A673 (cell line): ENCODE measurements at places on chromosomes 4 and X. TPM values are rescaled to one million over a fixed set of nuclear protein-coding genes. Genes with fewer than 3 reads are reported as not detected.

Gene MGARP
- total RNA-seq = 6.0 and 6.9 TPM in 2 replicates

Gene PPBP
- total RNA-seq = not detected in 2 replicates

Gene RAB33A
- total RNA-seq = 4.8 and 6.2 TPM in 2 replicates

Gene PLRG1
- 116 and 117 TPM in 2 replicates for total RNA-seq

Gene PPP4R3C
- not detected in 2 replicates for total RNA-seq

Gene EPGN
- total RNA-seq = not detected in 2 replicates

Gene ASB11
- total RNA-seq = 0.44 and 0.62 TPM in 2 replicates

Gene DDIT4L
- total RNA-seq = 0.15 and 0.26 TPM in 2 replicates

Gene FGF5
- not detected in 2 replicates for total RNA-seq

Gene ARSJ
- total RNA-seq = 3.8 and 4.6 TPM in 2 replicates

Gene TMEM255A
- 0.56 and 0.79 TPM in 2 replicates for total RNA-seq

Gene ZAR1
- total RNA-seq = 0.28 TPM in 1 of 2 replicates, not detected in the other

Gene LNX1
- total RNA-seq = 0.33 TPM in 1 of 2 replicates, not detected in the other

Gene TAF7L
- 0.70 and 0.88 TPM in 2 replicates for total RNA-seq

Gene GAGE12E
- not detected in 2 replicates for total RNA-seq

Gene SLC16A2
- 17.8 and 24.7 TPM in 2 replicates for total RNA-seq

Gene GRXCR1
- not detected in 2 replicates for total RNA-seq

Gene USP17L15
- total RNA-seq = not detected in 2 replicates

GRCh38 chr4:36141186-36141585 is 103.1 kb downstream of the ARAP2 start:
- no peak for DNase-seq

- DNase-seq = no peak
Measured at GRCh38 chr4:122617597-122618593, 3.0 kb downstream of the IL21 start.

GRCh38 chr4:120777459-120777858 is 145.1 kb downstream of the PRDM5 start:
- DNase-seq = no peak

DNA sequence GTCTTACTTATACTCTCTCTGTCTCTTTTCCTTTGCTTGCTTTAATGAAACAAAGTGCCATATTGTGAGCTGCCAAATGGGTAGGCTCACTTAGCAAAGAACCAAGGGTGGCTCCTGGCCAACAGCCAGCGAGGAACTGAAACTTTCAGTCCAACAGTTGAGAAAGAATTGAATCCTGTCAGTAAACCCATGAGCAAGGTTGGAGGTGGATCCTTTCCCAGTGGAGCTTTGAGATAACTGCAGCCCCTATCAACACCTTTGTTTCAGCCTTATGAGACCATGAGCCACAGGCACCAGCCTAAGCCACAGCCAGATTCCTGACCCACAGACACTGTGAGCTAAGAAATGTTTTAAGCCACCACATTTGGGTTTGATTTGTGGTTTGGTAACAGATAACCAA is 362.2 kb downstream of the PDGFC start:
- no peak for DNase-seq

DNA sequence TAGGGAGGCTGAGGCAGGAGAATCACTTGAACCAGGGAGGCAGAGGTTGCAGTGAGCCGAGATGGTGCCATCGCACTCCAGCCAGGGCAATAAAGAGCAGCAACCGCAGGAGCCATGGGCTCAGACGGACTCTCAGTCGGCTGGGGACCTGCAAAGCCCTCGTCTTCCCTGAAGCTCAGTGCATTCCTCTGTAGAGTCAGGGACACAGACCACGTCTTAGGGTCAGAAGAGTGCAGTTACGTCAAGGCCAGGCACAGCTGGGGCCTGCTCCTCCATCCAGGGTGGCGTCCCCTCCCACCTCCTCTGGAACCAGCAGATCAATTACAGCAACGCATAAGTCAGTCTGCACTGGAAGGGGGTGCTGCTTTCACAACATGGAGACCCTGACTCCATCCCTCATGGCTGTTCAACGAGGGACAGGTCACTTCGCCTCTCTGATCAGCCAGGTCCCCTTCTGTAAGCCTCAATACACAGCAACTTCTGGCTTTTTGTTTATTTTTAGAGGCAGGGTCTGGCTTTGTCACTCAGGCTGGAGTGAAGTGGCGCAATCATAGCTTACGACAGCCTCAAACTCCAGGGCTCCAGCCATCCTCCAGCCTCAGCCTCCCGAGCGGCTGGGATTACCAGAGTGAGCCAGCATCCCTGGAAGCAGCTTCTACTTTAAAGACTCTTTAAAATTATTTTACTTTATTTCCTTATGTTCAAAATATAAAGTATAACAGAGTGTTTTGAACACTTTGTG is 76.4 kb downstream of the ZFYVE28 start:
- DNase-seq = no peak

- DNase-seq = no peak
Measured at GRCh38 chr4:91222014-91222413, 1081.8 kb upstream of the GRID2 start.

DNA sequence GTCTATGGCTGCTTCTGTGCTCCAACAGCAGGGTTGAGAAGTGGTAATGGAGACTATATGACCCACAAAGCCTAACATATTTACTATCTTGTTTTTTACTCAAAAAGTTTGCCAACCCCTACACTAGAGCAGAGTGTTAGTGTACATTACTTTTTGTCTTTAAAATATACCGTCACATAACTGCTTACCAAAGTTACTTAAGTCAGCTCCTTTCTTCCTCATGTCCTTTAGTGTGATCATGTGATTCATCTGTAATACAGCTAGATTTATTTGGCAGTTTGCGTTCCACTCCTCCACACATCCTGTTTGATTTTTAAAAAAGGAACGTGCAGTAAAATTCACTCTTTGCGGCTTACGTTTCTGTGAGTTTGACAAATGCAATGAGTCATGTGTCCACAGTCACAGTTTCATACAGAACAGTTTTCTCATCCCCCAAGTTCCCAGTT is 162.4 kb upstream of the GPRIN3 start:
- DNase-seq = peak; percentile 42

- no peak for DNase-seq
Measured at GRCh38 chr4:176274441-176274840, 5.4 kb upstream of the ASB5 start.

DNA sequence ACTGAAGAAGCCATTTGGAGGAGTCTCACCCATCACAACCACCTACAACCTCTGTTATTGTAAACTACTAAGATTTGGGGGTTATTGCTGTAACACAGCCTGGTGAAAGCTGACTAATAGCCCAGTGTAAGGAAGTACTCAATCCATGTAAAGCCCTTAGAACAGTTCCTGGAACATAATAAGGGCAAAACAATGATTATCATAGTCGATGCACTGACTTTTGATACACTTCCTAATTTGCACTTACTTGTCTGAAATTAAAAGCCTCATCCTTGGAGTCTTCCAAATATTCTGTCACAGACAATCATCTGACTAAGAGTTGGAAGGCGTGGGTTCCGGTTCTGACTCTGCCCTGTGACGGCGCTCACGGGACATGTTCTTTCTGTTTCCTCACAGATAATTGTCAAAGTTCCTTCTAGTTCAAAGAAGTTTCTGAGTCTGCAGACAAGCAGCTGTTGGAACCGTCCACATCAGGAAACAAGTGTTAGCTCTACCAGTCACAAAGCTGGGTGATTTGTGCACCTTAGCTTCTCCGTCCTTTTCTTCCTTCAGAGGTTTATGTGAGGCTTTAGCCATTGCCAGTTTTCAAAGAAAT is 33.4 kb upstream of the RASGEF1B start:
- no peak for DNase-seq

- DNase-seq = no peak
Measured at GRCh38 chrX:76428243-76429130, 977 bp downstream of the MAGEE1 start.

GRCh38 chr4:37431417-37431743 is 186.8 kb downstream of the NWD2 start:
- DNase-seq = no peak

- DNase-seq = no peak
Measured at GRCh38 chrX:152959626-152960025, 34.3 kb downstream of the PNMA5 start.

- DNase-seq = no peak
Measured at GRCh38 chr4:128861856-128862518, 52.5 kb downstream of the JADE1 start.

- DNase-seq = peak; percentile 74
Measured at GRCh38 chrX:115940888-115941332, 229.6 kb upstream of the AGTR2 start.

DNA sequence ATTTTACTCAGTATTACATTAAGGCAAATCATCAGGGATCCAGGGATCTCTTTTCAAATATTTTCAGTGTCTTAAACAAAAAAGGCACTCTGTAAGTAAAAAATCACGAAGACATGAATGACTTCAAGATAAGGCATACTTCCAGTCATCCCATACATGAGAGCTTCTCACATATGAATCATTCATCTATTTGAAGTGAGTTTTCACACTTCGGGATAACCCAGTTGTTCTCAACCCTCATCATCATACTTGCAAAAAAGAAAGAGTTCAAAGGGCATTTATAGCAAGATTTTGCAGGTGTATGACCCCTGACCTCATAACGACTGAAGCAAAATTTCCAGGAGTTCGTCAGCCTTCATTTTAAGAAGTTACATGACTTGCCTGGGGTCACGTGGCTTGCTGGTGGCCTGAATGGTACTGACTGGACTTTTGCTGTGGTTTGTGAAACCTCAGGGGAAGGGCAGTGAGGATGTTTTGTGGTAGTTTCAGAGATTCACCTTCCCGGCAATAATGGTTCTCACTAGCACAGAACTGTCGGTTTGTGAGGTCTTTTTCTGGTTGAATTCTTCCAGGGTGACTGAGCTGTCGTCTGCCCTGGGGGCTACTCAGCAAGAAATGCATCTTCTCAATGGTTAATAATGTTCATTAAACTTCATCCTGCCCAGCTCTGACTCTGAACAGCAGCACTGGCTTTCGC is 115.8 kb upstream of the SHISA3 start:
- no peak for DNase-seq

DNA sequence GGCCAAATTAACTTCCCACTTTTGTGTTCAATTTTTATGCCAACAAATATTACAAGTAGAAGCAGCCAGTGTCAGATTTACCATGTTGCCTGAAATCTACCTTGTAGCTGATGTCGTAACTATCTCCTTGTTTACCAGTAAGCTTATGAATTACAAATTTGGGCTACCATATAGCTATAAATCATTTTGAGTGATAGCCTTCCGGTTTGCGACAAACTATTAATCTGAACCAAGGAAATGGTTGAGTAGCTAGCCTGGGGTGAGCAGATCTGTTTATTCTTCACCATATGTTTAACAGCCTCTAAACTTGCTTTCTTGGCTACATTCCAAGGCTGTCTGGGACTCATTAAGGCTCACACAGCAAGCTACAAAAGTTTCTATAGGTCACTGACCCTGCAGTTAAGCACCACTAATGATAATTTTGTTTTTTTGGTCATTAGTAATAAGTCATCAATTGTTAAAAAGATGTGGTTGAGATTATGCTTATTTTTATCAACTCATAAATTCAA is 218.7 kb upstream of the SPOCK3 start:
- peak; percentile 25 for DNase-seq

GRCh38 chr4:113052379-113052951 is 3.0 kb downstream of the ANK2 start:
- no peak for DNase-seq

- DNase-seq = peak; percentile 25
Measured at GRCh38 chrX:39946822-39947221, 150.9 kb downstream of the BCOR start.

DNA sequence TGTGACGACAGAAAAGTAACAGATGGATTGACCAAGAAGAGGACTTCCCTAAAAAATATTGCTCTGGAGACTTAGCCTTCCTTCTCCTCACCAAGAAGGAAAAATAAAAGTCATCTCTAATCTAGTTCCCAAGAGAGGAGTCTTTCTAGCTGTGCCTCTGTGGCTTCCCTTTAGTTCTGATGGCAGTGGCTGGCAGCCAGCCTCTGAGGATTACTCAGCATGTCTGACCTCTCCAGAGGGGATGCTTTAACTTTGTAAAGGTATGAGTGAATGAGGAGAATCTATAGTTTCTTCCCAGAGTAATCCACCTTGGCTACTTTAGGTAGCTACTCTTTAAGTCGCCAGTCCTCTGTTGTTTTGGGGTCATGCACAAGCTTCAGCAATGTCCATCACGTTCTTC is 163.9 kb upstream of the KIT start:
- DNase-seq = no peak

- DNase-seq = no peak
Measured at GRCh38 chrX:110042496-110042895, 39.6 kb downstream of the TMEM164 start.

GRCh38 chr4:42018451-42018850 is 28.1 kb downstream of the SLC30A9 start:
- DNase-seq = no peak

GRCh38 chr4:16438986-16439385 is 212.7 kb upstream of the TAPT1 start:
- DNase-seq = no peak

DNA sequence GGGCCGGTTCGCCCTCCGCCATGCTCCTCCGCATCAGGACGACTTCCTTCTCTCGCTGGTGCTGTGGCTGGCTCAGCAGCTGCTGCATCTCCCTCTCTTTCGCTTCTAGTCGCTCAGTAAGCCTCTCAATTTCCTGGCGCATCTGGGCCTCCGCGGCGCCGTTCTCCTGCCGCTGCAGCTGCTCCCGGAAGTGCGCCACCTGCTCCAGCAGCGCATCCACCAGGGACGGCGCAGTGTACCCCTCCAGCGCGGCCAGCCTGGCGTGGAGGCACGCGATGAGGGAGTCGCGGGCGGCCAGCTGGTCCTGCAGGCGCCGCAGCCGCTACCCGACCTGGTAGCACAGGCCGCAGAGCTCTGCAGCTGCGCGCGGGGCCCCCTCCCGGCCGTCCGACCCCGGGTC is 97.4 kb upstream of the MED14 start:
- DNase-seq = no peak

DNA sequence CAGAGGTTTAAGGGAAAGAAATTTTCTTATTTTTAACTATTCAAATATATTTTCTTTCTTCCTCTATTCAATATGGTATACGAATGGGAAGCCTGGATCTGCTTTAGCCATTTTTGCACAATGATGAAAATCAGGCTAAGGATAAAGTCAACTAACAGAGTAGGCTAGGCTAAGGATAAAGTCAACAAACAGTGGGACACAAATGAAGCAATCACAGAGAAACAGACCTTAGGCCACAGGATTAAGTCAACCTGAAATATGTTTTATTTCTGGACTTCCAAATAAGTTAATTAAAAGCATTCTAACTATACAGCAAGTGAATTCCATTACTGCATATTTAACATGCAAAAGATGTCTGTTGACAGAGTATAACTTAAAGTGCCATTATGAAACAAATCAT is 17.0 kb downstream of the DYNLT3 start:
- DNase-seq = no peak

DNA sequence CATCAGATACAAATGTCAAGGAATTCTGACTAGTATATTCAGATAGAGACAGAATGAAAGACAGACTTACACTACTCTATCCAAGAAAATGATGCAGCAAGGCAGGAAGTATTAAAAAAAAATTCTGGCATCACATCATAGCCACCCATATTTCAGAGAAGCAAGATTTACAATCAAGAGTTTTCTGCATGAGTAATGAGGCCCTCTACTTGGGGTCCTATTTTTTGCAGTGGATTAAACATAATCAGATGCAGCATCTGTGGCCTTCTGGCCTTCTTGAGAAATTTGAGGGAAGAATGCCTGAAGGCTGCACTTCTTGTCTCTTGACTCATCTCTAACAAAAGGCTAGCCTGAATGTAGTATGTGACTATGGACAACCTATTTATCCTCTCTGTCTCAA is 48.2 kb upstream of the SLIT2 start:
- DNase-seq = peak; percentile 77

GRCh38 chr4:74217365-74217764 is 59.4 kb downstream of the MTHFD2L start:
- DNase-seq = no peak
